HCT116 (cell line): ENCODE measurements at places on chromosomes 3 and 15. TPM values are rescaled to one million over a fixed set of nuclear protein-coding genes. Genes with fewer than 3 reads are reported as not detected.

The SPCS1 gene
- 124 TPM for total RNA-seq

The LIPC gene
- total RNA-seq, result not detected

The DISP2 gene
- total RNA-seq, result 3.3 TPM

The INTS14 gene
- 50.1 TPM for total RNA-seq

The LYSMD2 gene
- total RNA-seq, result 10.8 TPM

- no peak for DNase-seq
Measured at GRCh38 chr15:92161039-92161670, 232.5 kb upstream of the ST8SIA2 start.

DNA sequence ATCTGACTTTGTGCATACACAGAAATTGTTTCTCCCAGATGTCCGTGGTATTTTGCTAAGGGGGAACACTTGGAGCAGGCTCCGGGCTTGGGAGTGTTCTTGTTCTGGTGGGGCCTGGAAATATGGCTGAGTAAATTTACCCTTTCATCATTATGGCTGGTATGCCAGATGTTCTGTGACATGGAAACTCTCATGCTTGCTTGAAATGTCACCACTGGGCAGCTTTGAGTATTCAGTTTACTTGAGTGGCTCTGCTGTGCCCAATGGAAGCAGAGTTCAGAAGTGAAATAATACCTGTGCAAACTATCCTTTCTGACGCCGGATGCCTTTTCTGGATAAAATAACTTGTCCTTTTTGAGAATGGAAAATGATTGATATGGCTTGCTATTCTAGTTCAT, 283.6 kb upstream of the TPM1 start:
- no peak for DNase-seq

- DNase-seq, result no peak
Measured at GRCh38 chr3:130748467-130748861, 1.8 kb upstream of the PIK3R4 start.

DNA sequence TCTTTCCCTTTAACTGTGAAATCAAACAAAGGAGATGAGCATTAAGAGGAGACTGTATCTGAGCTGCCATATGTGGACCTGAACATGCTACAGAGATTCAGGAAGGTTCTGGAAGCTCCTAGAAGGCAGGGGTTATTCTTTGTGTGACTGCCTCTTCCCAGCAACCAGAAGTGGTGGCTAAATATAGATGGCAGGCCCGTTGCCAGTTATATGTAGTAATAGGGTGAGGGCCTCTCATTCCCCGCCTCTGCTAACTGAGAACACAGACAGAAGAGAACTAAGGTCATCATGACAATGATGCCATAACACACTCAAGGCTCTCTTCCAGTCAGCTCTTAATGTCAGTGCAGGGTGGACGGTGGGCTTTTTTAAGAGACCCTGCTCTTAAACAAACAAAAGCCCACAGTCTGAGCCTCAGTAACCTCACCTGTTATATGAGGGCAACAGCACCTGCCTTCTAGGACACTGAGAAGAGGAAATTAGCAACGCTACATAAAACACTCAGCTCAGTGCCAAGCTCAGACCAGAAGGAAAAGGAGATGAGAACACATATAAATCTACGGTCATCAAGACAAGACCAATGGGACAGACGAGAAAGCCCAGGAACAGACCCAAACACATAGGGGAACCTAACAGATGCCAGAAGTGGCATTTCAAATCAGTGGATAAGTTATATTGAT, 22.3 kb downstream of the CFAP92 start:
- no peak for DNase-seq

GRCh38 chr3:111846039-111846438, 13.0 kb upstream of the PHLDB2 start:
- DNase-seq, result no peak

DNA sequence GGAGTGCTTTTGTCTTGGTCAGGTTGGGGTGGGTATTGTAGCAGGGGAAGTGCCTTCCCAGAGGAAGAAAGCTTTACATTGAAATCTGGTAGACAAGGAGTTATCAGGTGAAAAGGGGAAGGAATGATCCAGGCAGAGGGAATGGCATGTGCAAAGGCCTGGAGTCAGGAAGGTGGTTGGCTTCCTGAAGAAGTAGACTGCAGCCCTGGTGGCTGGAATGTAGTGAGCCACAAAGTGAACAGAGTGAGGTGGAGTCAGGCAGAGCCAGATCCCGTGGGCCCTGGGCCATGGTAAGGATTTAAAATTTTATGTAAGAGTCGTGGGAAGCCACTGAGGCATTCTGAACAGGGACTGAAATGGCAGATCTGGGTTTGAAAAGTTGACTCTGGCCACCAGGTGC, 58.3 kb downstream of the RAB11A start:
- DNase-seq, result no peak
